CD4-positive, alpha-beta T cell treated with Interleukin-4 for 4 hours (primary cell): ENCODE measurements at places on chromosomes 12 and 14.
A peak's percentile ranks its signal among the peaks of the same experiment; 100 is the strongest.

GRCh38 chr14:34368115-34368970 is 93.7 kb downstream of the SPTSSA start:
- DNase-seq: no peak

DNA sequence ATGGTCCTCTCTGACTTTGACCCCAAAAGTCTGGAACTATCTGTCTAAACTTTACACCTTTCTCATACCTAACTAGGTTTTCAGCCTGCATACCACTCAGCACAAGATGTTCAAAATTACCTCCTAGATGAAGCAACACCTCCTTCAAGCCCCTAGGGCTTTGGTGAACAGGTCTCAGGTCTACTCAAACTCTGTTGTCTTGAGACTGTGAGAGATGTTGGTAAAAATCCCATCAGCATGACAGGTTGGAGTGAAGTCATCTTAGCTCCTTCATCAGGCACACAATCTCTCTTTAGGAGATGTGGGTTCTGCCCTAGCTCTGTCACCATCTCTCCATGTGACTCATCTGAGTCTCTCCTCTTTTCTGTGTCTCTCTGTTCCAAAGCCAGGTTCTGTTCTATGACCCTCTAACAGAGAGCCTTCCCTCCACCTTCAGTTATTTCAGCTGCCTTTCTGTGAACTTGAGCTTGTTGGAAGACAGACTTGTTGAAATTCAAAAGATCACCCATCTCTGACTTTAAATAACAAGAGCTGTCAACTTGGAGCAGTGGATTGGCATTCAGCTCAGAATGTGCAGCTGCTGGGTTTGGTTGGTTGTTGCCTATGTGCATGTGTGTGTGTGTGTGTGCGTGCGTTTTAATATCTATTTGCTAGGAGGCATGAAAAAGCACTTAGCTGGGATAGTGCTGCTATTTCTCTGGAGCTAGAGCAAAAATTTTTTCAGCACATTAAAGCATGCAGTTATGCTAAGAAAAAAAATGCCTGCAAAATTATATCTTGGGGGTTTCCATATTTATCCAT is 130.7 kb downstream of the CRACR2A start:
- DNase-seq: no peak

DNA sequence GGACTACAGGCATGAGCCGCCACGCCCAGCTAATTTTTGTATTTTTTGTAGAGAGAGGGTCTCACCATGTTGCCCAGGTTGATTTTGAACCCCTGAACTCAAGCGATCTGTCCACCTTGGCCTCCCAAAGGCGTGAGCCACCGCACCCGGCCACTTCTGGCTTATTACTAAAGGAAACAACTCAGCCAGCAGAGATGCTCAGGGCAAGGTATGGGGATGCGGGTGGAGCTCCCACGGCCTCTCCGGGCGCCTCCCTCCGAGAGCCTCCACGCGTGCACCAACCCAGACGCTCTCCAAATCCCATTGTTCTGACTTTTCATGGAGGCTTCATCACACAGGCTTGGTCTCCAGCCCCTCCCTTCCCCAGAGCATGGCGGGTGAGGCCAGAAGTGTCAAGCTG is 6.1 kb upstream of the GPR132 start:
- DNase-seq: no peak

- DNase-seq: no peak
Observed at GRCh38 chr14:62665286-62665685, 380.0 kb downstream of the KCNH5 start.

DNA sequence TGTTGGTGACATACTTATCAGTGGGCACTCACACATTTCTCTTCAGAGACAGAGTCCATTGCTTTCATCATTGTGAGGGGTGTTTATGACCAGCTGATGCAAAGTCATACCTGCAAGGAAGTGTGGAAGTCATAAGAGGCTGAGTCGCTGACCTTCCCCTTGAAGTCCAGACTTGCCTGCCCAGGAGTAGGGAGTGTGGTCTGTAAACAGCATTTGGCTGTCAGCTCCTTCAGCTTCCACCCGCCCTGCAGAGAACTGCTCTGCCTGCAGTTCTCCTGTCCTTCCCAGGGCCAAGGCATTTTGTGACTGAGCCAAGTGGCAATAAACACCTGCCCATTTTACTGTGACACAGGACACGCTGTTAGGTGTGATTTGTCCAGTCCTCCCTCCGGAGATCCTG is 801.3 kb downstream of the BCL11B start:
- DNase-seq: no peak

DNA sequence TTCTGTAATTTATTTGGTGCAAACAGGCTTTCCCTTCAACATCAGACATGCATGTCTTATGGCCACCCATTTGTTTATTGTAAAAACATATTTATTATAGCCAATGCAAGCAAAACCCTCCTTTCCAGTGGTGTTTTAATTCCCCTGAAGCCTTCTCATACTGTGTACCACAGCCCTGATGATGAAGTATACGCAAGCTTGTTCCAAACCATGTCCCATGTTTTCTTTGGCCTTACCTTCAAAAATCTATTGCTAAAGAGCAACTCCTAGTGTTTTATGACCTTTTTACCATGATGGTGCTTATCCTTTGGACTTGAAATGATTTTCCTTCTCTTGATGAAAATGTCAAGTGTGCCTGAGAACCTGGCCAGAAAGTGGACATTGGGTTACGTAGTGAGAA is 85.9 kb upstream of the CCDC91 start:
- DNase-seq: no peak

GRCh38 chr12:117020536-117021220 is 78.5 kb downstream of the TESC start:
- DNase-seq: no peak

DNA sequence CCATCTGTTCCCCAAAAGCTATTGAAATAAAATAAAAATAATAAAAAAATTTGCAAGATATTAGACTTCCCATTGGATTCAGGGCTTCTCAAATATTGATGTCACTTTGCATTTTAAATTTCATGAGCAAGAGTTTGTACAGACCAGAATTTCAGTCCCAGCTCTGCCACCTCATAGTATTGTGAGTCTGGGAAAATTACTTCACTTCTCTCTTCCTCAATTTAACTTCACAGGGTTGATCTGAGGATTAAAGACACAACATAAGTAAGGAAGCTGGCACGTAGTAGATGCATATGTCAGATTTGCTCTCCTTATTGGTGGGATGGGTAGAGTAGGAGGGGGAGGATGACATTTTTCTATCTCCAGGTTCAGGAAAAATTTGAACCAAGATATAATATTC is 32.8 kb downstream of the COX8C start:
- no peak for DNase-seq

- no peak for DNase-seq
Observed at GRCh38 chr12:77924703-77925102, 94.0 kb downstream of the NAV3 start.

DNA sequence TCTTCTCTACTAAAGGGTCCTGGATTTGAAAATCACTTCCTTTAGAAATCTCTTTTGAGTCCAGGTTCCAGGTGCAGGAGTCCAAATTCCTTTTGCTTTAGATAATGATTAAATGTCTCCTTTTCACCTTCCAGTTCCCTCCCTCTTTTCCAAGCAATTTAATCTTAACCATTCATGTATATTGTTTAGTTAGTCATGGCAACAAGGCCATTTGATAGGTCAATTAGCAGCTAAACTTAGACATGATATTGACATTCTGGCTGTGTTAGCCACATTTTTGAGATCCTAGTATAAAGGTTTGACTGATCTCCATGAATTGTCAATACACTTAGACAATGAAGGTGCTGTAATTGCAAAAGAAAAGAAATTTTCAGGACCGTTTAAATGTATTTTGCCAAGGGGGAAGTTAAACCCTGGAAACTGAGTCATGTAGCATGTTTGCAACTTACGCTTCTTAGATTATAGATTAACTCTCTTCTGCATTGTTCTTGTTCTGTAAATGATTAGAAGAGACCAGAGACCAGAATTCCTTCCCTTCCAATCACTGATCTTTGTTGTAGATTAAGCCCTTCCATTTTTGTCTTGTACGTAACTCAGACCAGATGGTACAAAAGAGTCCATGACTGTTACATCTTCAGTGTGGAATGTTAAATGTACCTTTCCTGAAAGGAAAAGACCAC is 12.4 kb upstream of the C12orf75 start:
- no peak for DNase-seq

DNA sequence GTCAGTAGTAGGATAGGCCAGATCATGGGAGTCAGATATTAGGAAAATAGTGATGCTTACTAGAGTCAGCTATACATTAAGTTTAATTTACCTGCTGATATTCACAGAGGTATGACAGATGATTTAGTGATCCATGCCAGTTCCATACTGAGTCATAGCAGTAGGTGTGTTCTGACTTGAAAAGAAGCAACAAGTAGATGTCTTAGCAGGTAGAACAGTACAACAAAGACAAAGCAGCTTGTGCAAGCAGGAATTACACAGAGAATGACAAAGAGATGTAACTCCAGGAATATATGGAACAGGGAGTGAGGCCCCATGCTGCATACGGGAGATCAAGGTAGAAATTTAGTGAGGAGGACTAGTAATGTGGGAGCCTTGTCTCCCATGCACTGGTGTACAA is 556.9 kb downstream of the SLC16A7 start:
- DNase-seq: no peak

- DNase-seq: no peak
Observed at GRCh38 chr12:102833687-102834441, 83.2 kb downstream of the PAH start.

- no peak for DNase-seq
Observed at GRCh38 chr14:35342489-35343010, 50.4 kb downstream of the PSMA6 start.

GRCh38 chr14:74085047-74085637 is 386 bp downstream of the LIN52 start:
- DNase-seq: no peak

DNA sequence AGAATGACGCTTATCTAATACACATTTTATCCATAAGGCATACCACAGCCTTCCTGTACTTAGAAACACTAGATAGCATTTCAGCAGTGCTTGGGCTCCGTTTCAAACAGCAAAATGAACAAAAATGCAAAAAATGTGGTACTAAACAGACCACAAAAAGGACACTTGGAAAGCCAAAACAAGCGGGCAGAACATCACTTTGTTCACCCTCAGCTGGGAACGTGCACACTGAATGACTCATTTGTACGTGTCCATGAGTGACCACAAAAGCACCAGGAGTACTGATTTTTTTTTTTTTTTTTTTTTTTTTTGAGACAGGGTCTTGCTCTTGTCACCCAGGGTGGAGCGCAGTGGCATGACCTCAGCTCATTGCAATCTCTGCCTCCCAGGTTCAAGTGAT is 8.9 kb upstream of the FOXN3 start:
- DNase-seq: peak; percentile 16

DNA sequence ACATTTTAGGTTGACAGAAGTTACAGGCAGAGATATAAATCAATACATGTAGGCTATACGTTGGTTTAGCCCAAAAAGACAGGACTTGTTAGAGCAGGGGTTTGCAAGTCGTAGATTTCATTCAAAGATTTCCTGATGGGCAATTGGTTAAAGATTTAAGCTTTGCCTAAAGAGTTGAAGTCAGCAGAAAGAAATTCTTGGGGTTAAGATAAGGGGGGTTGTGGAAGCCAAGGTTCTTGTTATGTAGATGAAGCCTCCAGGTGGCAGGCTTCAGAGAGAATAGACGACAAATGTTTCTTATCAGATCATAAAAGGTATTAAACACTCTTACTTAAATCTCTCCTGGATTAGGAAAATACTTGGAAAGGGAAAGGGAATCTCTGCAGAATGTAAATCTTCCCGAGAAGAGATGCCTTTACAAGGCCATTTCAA is 510.8 kb downstream of the TMTC2 start:
- no peak for DNase-seq

DNA sequence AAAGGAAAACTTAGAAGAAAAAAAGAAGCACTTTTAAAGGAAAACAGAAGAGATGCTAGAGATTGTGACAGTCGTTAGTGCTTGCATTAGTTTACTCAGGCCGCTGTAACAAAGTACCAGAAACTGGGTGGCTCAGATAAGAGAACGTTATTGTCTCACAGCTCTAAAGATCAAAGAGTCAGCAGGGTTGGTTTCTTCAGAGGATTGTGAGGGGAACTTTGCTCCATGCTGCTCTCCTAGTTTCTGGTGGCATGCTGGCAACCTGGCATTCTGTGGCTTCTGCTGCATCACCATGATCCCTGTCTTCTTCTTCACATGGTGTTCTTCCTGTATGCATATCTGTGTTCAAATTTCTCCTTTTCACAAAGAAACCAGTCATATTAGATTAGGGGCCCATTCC is 119.4 kb upstream of the PLEKHA5 start:
- no peak for DNase-seq

- DNase-seq: no peak
Observed at GRCh38 chr12:29711381-29711780, 72.4 kb downstream of the TMTC1 start.

- no peak for DNase-seq
Observed at GRCh38 chr14:94213021-94213420, 38.9 kb downstream of the PPP4R4 start.

GRCh38 chr12:110180591-110181005 is 56.4 kb downstream of the IFT81 start:
- DNase-seq: no peak

DNA sequence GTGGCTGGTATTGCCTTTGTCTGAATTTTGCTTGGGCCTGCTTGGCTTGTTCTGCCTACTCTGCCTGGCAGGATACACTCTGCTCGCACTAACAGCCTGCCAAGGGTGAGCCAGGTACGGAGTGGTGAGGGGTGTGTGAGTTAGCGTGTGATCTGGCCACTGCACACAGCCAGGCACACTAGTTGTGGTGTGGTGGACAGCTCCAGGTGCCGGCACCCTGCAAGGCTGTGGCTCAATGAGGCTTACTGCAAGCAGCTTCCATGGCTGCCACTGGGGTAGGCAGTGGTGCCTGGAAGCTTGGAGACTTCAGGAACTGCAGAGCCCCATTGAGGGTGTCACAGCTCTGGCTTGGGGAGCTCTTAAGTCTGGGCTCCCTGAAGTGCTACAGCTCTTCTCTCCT is 87.4 kb downstream of the GPHN start:
- DNase-seq: no peak

DNA sequence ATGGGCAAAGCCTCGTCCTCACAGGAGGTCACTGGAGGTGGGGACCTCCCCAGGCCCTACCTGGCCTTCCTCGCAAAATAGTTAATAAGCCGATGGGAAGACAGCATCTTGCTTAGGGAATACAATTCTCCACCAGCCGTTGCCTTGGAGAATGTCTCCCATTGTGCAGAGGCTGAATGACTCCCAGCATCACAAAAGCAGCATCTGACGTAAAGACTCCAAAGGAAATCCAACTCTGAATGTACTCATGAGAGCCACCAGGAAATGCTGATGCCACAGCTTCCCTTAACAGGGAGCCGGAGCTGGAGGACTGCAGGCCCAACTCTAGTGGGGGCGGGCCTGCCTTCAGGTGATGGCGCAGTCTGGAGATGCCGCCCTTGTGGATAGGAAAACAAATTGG is 15.5 kb downstream of the CCDC63 start:
- no peak for DNase-seq

- no peak for DNase-seq
Observed at GRCh38 chr12:789852-790563, 37.6 kb downstream of the WNK1 start.
